ENCODE measurements at places on chromosomes 7 and 10.

DNA sequence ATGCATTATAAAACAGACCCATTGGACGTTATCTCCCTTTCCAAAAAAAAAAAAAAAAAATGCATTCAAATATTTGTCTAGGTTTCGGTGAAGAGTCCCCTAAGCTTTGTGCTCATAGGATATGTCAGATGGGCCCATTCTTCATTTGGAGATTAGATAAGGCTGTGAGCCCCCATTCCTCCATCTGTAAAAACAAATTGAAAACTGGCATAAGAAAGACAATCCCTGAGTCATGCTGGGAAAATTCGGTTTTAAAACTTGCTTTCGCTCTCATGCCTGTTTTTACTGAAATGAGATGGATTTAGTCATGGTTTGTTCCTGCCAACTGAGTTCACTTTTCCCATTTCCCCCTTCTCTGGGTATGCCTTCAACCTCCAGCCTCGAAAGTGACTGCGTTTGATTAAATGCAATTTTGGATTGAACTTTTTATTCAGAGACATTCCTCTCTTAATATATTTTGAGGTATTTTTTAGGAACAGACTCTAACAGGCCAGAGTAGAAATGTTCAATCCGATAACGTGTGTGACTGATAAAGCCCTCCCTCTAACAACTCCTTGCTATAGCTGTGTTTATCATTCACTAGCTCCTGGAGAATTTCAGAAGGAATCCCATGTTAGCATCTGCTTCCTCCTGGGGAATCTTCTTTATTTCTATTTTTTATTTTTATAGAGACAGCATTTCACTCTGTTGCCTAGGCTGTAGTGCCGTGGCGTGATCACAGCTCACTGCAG lies 190.9 kb upstream of the LYZL2 start:
- DNase-seq = no peak

- DNase-seq = no peak
Observed at GRCh38 chr7:20307119-20307518, 23.6 kb upstream of the ITGB8 start.

- no peak for DNase-seq
Observed at GRCh38 chr7:15862781-15863165, 176.3 kb upstream of the MEOX2 start.

DNA sequence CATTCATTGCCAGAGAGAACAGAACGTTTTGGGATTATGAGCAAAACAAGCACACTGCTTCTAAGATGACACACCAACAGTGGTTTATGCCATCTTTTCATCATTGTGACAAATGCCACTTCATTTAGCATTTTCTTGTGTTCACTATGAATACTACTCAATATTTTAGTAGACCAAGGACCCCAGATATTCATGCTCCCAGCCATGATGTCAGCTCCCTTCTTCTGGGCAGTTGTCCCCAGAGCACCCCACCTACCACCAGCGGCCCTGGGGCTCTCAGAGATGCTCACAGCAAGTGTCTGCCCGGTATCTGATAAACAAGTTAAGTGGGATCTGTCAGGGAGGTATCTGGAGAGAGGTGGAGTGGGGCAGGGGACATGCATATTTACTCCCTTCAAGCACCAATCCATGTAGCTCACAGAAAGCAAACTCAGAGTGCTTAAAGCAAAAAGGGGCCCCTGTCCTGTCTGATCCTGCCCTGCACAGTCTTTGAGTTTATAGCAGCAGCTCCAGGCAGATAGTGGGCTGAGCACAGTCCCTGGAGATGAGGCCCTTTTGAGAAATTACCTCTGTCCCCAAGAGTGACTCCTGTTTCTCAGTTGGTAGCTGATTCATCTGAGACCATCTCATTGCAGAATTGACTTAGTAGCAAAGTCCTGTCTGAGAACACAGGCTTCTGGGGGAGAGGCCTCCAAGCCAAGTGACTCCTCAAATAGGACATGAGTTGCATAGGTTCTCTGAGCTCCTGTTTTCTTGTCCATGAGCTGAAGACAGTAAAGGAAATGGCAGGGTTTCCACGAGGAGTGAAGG lies 281.8 kb upstream of the KLF6 start:
- DNase-seq = no peak

DNA sequence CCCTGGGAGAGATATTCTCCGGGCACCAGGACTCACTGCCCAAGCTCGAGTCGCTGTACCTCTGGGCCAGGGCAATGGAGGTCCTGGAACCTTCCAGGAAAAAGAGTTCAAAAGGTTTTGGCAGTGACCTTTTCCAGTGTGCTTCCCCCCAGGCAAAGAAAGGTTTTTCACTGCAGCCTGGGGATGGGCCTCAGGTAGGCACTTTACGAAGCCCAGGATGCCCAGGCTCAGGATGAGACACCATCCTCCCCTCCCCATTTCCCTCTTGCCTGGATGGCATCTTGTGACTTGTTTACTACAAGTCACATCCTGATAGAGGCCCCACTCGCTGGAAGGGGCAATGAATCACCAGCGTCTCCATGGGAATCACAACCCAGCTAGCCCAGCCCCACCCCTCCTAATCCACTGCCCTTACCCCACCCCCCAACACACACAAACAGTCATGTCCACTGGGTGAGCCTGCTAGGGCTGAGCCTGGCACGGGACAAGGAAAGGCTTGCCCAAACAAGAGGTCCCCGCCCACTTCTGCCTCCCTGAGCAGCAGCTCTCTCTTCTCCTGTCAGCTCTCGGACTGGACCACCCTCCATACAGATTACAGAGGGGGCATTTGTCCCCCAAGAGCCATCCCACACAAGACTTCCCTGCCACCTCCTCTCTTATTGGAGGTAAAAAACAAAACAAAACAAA lies 93.8 kb upstream of the SMNDC1 start:
- DNase-seq = no peak

DNA sequence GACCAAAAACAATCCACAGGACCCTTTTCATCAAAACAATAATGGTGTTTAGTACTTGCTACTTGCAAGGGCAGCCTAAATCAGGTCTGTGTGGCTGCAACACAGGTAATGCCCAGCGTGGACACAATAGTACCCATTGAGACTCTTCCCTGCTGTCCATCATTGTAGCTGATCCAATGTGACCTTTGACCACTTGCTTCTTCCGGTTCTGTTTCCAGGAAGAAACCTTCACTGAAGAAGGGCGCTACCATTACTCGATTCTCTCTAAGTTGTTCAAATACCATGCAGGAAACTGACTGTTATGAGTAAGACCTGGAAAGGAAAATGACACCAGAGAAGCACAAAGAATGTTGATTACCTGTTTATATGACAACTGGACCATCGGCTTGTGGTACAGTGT lies 1077.3 kb downstream of the KCNMA1 start:
- DNase-seq = no peak

GRCh38 chr10:31118556-31118955 lies 86.9 kb upstream of the ZNF438 start:
- DNase-seq = no peak

DNA sequence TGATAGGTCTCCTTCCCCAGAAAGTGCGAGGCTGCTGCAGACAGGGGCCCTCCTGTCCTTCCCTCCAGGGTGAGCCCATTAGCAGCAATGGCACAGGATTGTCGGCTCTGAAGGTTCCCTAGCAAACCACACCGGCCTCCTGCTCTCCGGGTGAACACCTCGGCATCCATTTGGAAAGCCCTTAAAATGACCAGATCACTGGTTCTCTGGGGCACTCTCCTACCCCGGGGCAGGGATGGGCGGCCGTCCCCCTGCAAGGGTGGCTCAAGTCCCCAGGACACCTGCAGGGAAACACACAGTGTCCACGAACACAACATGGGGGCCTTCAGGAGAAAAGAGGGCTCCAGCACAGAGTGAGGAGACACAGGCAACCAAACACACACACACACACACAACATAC lies 459.1 kb downstream of the PTPRN2 start:
- DNase-seq = no peak

- DNase-seq = no peak
Observed at GRCh38 chr7:1620835-1621234, 49.2 kb upstream of the ELFN1 start.

DNA sequence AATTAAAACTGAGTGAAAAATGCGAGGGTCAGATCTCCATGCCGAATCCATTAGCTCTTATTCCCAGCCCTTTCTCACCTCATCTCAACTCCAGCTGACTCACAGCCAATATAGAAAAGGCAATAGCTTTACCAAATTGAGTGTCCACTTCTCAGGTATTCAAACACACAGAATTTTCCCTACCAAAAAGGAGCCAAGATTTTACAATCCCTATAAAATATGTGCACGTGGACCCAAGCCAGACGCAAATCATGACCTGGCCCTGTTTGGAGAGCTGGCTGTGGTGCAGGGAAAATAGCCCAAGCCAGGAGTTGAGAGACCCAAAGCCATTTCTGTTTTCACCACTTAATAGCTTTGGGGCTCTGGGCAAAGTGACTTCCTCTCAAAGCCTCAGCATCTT lies 379.7 kb upstream of the AUTS2 start:
- no peak for DNase-seq

DNA sequence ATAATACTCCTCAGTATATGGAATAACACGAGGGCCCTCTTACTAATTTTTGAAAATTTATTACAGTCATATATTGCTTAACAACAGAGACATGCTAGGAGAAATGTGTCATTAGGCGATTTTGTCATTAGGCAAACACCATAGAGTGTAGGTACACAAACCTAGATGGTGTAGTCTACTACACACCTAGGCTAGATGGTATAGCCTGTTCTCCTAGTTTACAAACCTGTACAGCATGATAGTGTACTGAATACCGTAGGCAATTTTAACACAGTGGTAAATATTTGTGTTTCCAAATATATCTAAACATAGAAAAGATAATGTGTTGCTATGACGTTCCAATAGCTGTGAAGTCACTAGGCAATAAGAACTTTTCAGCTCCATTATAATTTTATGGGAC lies 12.8 kb downstream of the OR2F1 start:
- no peak for DNase-seq

DNA sequence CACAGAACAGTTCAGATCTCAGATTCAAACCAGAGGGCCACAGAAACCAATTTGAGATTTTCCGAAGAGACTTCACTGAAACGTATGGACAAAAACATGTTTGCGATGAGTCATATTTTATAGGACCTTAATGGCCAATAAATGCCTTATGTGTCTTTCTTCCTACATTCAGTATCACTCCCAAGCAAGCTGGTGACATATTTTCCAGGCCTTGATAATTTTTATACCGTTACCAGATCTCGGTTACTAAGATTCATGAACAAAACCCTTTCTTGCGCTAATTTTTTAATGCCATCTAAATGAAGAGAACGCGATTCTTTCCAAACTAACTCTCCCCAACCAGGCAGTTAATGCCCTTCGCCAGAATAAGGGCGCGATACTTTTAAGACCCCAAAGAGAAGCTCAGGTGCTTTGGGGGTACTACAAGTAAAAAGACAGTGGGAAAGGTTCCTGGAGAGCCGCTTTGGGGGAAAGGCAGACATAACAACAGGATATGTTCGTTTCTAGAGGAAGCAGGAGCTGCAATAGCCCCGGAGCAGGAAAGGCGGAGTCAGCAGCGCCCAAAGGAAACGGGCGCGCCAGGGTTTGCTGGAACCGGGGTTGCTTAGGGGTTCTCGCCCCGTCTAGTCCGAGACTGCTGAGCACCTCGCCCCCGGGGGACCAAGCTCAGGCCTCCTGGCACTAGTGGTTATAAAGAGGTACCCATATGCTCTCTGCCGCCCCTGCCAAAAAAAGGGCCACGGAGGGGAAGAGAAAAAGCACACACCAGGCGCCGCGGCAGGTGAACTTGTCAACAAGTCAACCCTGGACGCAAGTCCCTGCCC lies 884 bp downstream of the ICA1 start:
- no peak for DNase-seq

DNA sequence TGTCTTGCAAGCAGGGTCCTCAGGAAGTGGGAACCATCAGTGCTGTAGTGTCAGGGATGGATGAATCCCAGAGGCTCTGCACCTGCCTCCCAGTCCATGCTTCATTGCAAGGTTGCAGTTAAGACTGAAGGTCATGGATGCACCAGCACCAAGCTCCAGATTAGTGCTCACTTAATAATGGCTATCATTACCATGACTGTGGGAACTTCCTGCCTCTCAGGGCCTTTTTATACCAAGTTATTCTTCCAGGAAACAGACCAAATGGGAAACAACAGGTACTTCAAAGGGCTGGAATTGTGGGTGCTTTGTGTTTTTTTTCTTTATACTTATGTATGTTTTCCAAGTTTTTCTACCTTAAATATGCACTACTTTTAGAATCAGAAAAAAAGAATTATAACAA lies 197.7 kb downstream of the CYP26A1 start:
- DNase-seq = no peak

DNA sequence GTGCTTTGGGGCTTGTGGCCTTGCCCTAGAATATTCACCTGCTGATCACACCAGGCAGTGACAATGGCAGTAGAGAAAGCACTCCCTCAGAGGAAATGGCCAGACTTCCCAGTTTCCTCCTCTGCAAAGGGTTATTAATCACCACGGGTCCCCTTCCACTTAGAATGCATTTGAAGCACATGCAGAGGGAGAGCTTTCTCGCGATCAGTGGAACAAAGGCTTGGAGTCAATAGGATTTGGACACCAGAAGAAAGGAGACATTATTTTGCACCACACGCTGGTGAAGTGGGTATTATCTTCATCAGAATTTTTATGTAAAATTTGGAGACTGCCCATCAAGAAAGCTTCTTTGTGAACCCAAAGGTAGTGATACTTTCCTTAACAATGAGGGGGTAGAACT lies 35.4 kb upstream of the INHBA start:
- no peak for DNase-seq

DNA sequence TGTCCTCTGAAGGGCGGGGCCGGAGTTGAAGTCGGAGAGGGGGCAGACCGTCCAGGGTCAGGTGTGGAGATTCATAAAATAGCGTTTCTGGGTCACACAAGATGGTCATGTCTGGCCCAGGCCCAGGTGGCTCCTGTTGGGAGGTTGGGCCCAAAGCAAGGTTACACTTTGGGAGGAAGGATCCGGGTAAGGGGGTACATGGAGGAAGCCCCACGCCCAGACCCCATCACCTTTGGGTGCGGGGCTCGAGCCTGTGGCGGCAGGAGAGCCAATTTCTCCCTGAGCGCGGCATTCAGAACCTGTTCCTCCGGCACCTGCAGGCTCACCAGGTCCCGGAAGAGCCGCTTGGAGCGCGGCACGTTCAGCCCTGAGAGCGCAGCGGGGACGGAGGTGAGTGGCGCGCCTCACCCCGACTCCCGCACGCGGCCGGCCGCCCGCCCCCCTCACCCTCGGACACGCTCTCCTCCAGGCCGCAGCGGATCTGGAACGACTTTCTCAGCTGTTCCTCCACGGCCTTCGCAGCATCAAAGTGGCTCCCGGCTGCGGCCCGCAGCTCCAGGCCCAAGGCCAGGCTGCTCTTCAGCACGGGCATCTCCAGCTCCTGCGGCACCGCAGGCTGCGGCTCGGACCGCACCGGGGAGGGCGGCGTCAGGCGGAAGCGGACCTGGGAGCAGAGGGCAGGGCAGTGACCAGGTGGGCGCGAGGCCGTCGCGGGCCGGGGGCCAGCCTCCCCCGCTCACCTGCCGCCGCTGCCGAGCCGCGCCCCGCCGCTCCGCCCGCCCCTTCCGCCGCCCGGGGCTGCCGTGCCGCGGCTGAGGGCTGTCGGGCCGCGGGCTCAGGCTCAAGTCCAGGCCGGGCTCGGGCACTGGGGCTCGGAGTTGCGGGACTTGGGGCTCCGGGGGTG lies 644 bp downstream of the PPP1R35 start:
- peak; percentile 25 for DNase-seq

GRCh38 chr7:5692112-5692844 lies 89.2 kb downstream of the RNF216 start:
- no peak for DNase-seq

GRCh38 chr10:85635650-85636049 lies 730.9 kb downstream of the GRID1 start:
- no peak for DNase-seq
